ENCODE measurements at places on chromosomes 2 and 18.

DNA sequence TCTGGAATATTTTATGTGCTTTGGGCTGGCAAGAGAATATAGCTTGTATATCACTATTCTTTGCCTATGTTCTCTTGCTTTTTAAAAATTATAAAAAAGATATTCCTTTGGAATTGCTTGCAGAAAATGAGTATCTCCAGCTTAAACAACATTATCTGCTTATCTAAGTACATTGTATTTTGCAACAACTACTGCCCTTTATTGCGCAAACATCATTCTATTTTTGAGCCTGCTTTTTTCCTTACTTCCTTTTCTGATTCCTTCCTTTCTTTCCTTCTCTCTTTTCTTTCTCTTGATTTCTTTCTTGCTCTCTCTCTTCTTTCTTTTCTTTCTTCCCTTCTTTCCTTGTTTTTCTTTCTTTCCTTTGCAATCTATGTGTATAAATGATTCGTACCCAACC lies 74.0 kb downstream of the UNC80 start:
- no peak for DNase-seq

DNA sequence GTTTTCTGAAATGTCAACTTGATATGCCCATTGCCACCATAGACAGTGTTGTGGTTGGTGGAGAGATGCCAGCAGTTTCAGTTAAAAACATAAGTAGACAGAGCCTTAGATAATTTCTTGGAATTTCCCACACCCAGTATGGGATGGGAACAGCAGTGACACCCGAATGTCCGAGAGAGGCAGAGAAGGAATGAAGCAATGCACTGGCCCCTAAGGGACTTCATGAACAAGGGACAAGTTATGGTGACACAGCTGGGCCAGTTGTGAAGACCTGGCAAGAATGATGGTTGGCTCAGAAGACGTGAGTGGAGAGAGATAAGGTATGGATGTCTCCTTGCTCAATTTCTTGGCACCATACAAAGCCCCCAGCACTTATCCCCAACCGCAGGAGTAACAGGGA lies 165.2 kb upstream of the APCDD1 start:
- DNase-seq = no peak

GRCh38 chr2:46909771-46910419 lies 5.7 kb downstream of the MCFD2 start:
- DNase-seq = no peak

DNA sequence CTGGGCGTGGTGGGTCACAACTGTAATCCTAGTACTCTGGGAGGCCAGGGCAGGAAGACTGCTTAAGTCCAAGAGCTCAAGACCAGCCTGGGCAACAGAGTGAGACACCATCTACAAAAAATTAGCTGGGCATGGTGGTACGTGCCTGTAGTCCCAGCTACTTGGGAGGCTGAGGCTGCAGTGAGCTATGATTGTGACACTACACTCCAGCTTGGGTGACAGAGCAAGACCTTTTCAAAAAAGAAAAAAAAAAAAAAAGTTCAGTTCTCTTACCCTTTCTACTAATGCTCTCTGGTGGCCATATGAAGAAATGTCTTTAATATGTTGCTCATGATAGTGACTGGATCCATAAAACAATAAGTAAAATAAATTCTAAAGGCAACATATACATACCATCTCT lies 14.9 kb downstream of the TYW5 start:
- no peak for DNase-seq

DNA sequence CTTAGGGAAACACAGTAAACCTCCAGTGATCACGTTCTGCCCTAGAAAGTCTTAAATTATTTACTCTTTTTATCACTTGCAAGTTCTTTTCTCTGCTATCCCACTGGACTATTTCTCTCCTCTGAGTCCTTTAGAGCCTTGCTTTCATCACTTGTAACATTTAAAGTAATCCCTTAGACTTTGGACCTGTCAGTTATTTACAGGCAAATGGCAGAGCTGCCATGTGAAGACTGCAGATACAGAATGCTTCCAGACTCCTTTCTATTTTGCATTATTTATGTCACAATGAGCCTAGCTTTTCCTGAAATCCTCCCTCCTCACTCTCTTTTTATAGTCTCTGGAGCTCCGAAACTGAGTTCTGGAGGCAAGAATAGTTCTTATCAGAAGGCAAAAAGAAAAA lies 325.6 kb upstream of the TRIB2 start:
- DNase-seq = no peak

DNA sequence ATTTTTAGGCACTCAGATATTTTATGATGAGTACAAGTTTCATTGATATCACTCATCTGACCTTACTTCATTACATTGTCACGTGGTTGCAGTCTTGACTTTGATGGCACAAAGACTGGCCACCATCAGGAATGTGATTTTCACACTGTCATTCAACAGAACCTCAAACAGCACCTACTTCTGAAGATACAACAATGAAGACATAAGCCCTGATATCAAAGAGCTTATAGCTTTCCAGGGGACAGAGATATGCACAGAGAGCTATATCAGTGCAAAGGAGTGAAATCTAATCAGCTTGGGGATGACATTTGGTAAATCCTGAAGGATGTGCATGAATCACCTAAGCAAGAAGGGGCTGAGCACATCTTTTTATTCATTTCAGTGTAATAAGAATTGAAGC lies 72.3 kb downstream of the MEP1B start:
- DNase-seq = no peak

DNA sequence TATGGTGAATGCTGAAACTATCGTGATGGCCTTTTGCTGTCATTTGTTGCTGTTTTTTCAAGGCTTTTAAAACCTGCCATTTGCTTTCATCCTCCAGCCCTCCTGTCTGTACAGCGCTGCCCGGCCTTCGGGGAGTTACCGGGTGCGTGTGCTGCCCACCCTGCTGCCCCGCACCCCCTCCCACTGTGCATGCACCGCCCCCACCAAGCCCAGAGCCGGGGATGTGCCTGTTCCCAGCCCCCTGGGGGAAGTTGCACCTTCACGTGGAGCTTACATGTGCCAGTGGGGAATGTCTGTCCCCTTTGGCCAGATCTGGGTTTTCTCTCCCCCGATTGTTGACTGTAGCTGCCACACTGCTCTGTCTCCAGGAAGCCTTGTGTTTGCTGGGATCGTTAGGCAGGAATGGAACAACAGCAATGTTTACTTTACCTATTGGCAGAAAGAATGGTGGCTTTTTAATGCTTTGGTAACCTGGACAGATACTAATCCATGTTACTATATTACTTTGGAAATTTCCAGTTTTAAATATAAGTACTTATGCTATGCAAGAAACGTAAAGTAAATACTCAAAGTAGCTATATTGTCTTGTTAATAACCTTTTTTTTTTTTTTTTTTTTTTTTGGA lies 64.8 kb upstream of the RBM44 start:
- DNase-seq = no peak

Data from substantia nigra (tissue), 51 donors.